ENCODE measurements at places on chromosomes 4 and X.

DNA sequence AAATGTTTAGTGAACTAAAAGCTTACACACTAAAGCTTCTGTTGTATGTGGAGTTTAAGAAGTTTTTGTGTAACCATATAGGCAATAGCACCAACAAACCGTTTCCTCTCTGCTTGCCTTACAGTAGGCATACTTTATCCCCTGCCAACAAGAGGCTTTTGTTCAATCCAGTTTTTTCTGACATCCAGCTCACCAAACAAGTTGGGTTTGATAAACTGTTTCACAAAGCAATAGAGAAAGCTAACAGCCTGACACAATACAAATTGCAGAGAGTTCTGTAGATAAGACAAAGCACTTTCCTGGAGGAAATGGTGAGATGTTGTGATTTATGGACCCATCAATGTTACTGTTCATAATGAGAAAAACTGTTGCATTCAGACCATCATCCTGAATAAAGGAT is 53.8 kb downstream of the PACRGL start:
- no peak for DNase-seq

DNA sequence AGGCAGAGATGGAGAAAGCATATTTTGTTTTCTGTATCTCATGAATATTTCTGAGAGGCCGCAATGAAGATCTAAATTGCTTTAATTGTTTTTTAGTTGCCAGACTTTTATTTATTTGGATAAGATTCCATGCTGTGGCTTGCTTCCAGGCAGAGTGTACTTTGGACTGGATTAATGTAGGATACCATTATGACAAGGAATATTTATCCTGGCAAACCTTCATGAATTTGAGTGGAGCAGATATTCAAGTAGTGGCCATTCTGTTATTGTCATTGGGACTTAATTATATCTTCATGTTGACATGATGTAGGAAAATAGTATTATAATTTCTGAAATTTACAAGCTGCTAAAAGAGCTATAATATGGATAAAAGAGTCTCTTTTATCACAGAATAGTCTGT is 182.9 kb downstream of the C4orf33 start:
- DNase-seq: no peak

GRCh38 chr4:152187693-152188092 is 348.2 kb downstream of the FBXW7 start:
- DNase-seq: no peak

DNA sequence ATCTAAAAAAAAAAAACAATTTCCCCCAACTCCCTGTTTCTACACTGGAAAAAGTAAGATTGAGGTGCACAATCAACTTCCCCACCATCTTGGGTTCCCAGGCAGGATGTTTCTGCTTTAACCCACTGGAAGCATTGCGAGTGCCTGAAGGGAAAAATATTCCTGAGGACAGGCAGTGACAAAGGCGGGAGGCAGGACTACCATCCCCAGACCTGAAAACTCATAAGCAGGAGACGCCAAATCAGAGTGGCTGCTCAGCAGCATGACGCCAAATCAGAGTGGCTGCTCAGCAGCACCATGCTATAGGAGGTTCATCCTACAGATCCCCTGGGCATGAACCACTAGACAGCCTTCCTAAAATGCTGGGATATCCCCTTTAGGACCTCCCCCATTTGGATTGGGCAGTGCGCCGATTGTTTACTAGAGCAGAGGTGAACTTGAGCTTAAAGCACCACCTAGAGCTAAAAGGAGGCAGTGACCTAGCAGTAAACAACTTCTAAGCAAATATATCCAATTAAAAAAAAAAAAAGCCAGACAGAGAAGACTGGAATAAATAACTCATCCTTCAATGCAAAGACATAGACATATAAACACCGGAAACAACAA is 35.0 kb upstream of the GK start:
- no peak for DNase-seq

DNA sequence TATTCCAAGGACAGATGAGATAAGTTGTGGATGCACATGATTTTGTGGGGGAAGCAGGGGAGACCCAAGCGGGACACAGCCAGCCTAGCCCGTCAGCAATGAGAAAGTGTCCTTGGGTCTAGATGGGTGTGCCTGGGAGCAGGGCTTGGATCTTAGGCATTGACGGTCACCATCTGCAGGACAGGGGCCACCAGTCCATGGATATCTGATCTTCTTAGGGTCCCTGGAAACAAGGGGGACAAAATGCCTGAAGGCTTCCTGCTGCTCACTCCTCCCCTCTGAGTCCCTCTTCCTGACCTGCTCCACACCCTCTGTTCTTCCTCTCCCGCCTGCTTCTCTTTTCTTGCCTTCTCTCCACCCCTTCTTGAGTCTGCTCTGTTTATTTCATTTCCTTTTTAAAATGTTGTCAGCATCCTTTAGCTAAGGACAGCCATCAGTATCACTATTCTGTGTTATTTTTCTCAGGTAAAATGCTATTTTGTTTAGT is 298.4 kb downstream of the RAPGEF2 start:
- DNase-seq: peak; percentile 50

DNA sequence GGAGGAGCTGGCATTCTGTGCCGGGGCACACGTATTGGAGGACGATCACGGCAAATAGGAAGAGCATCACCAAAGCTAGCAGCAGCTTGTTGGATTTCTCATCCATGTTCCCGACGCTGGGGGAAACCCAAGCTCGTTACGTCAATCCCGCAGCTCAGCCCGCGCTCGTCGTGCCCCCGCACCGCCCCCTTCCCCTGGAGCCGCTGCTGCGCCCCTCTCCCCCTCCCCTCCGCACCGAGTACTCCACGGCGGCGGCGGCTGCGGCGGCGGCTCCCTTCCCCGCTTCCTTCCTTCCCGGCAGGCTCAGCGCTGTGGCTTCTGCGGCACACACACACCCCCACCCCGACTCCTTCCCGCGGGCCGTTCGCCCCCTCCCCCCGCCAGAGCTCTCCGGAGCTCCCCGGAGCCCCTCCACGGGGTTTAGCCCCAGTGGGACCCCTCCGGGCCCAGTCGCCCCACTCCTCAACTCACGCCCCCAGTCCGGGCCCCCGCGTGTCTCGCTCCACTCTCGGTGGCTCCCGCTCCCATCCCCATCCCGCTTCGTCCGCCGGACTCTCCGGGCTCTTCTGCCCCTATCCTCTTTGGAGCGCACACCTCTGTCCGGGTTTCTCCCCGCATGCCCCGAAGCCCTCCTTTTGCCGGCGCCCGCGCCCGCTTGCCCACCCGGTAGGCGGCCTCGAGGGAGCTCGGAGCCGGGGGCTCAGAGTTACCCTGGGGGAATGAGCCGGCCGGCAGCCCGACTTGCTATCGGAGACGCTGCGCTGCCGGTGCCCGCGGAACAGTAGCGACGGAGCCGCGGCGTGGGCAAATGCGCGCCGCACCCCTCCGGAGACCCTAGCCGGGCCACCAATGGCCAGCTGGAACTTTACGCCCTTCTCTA is 978 bp downstream of the HS6ST2 start:
- DNase-seq: peak; percentile 19

DNA sequence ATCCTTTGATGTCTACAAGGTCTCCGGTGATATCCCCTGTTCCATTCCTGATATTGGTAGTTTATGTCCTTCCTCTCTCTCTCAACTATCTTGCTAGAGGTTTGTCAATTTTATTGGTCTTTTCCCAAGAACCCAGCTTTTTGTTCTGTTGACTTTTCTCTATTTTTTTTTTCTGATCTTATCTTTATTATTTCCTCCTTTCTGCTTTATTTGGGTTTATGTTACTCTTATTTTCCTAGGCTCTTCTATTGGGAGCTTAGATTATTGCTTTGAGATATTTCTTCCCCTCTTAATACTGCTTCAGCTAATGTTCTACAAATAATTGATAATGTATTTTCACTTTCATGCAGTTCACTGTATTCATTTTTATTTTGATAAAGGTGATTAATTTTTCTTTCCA is 44.2 kb downstream of the EIF2S3 start:
- no peak for DNase-seq

GRCh38 chrX:31838617-31839016 is 766.8 kb upstream of the FTHL17 start:
- no peak for DNase-seq

DNA sequence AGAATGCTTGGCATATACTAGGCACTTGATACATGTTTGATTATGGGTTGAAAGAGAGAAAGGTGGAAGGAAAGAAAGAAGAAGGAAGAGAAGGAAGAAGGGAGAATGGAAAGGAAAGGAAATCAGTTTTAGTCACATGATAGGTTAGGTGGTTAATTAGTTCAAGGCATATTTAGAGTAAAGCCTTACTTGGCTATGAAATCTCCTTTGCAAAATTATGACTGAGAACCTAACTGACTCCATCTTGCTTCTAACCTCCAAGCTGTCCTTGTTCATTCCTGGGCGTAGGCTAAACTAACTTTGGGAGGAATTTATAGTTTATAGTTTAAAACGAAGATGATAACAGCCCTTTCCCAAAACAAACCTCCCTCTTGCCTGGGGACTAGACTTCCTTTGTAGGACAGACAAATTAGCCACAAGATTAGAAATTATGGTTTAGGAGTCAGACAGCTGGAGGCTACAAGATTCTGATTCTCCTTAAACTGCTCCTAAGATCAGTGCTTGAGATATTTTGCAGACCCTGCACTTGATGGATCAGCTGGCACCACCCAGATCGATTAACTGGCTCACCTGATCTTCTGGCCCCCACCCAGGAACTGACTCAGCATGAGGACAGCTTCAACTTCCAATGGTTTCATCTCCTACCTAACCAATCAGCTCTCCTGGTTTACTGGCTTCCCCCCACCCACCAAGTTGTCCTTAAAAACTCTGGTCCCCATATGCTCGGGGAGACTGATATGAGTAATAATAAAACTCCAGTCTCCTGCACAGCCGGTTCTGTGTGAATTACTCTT is 55.0 kb downstream of the TXK start:
- DNase-seq: no peak

DNA sequence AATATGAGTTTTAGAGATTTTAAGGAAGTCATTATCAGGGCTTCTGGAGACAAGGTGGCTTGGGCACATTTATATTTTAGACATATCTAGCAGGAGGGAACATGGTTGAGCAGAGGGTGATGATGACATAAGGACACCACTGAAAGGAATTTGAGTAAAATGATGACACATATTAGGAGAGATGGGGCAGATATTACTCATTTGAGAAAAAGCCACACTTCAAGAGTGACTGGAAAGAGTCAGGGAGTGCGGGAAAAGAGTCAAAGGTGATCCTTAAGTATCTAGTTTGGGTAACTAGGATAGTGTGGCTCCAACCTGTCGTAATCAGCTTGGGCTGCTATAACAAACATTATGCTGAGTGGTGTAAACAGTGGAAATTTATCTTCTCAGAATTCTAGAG is 377.7 kb downstream of the PACRGL start:
- DNase-seq: no peak

DNA sequence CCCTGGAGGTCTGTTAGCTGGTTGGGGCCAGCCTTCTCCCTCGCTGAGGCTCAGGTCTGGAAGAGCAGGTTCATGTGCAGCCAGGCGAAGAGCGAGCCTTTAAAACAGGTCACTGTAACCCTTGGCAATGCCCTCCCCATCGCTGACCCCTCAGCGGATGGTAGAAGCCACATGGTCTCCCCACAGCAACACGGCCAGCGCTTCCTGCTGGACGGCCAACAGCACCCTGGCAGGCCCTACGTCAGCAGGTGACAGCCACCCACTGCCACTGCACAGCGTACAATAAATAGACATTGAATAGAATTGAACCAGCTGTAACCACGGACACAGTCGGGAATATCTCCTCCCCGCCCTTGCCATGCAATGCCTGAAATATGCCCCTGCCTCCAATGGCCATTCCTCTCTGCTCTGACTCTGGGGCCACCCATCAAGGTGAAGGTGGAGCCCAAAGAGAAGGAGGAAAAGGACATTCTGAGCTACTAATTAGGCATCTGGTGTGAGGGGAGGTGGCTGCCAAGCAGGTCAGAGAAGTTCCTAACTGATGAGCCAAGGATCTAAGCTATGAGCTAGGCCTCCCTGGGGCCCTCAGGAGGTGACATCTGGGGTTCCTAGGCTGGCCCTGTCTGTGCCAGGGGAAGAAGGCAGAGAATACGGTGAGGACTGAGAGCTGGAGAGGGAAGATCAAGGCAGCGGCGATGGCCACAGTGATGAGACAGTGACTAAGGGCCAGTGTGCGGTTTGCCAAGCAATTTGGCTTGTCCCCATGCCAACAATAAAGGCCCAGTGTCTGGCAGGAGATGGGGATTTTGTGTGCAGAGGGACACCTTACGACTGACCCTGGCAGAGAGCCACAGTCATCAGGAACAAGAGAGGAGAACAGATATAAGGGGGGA is 202.3 kb downstream of the BCOR start:
- DNase-seq: peak; percentile 24

DNA sequence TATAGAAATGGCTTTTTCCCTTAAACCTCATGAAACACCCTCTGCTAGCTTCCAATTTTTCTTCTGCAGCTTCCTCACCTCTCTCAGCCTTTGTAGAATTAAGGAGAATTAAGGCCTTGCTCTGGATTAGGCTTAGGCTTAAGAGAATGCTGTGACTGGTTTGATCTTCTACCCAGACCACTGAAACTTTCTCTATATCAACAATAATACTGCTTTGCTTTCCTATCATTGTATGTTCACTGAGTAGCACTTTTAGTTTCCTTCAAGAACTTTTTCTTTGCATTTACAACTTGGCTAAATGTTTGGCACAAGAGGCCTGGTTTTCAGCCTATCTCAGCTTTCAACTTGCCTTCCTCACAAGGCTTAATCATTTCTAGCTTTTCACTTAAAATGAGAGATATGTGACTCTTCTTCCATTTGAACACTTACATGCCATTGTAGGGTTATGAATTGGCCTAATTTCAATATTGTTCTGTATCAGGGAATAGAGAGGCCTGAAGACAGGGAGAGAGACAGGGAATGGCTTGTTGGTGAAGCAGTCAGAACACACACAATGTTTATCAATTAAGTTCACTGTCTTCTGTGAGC is 28.2 kb downstream of the TMEM154 start:
- DNase-seq: no peak

DNA sequence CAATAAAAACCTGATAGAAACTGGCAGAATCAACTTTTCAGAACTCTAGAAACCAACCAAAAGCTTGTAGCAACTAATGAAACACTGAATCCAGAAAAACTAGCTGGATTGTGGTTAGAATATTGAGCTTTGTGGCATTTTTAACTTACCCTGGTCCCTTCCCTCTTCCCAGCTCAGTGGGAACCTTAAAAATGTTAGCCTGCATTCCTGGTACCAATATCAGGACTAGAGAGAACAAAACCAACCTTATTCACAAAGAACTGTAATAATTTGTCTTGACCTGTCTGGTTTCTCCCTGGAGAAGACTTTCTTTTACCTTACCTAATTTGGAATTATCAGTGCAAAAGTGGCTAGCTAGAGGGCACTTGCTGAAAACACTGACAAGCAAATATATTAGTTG is 21.2 kb downstream of the SH3D19 start:
- no peak for DNase-seq

- no peak for DNase-seq
Measured at GRCh38 chr4:21744046-21744445, 204.5 kb downstream of the KCNIP4 start.

DNA sequence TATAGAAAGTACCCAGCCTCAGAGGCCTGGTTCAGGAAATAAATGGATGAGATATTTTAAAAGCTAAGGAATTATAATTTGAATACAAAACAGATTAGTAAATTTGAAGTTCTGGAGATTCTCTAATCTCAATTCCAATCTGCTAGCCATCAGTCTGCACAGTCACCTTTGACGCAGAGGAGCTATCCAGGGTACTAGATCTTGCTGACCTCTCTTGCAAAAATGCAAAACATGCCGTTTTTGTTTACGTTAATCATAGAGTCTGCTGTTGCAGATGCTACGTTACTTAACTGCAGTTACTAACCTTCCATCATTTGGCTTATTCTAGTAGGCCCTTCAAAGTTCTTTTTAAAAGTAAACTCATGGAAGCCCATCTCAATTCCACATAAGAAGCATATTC is 10.4 kb downstream of the CCSER1 start:
- peak; percentile 14 for DNase-seq
